Transverse colon (tissue), 4 donors: ENCODE measurements at places on chromosomes 5 and 9. TPM values are rescaled to one million over a fixed set of nuclear protein-coding genes. Genes with fewer than 3 reads are reported as not detected.

- DNase-seq, result peak; percentile 47
These were observed 1.1 kb upstream of the SPRY4 start for GRCh38 chr5:142325725-142326479.

- no peak for DNase-seq
These were observed 27.5 kb upstream of the BOD1 start for GRCh38 chr5:173643964-173644363.

DNA sequence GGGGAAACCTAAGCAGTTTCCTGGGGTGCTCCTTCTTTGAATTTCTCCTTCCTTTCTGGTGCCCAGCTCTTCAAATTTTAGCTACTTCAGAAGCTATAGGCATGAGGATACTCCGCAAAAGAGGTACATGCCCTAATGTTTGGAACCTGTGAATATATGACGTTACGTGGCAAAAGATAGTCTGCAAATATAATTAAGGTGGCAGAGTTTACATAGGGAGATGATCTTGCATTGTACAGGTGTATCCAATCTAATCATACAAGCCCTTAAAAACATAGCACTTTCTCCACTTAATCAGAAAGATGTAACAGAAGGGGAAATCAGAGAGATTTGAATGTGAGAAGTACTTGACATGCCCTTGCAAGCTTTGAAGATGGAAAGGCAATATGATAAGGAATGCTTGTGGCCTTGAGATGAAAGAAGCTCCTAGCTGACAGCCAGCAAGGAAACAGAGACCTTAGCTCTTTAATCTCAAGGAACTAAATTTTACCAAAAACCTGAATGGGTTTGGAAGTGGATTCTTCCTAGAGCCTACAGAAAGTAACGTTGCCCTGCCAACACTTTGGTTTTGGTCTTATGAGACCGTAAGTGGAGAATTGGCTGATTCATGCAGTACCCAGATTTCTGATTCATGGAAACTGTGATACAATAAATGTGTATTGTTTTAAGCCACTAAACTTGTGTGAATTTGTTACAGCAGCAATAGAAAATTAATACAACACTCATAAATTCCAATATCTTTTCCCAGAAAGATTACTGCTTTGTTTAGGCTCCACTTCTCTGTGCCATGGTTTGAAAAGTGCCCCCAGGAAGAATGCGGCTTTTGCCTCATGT is 268.4 kb downstream of the FAM170A start:
- DNase-seq, result no peak

- DNase-seq, result no peak
These were observed 60.5 kb downstream of the ANKH start for GRCh38 chr5:14810928-14811572.

GRCh38 chr9:35673132-35674024 is at the start of gene CA9:
CA9 (plus strand) TSS chr9:35673928; CDS start chr9:35673960, 32 bp downstream.
- DNase-seq, result peak; percentile 49

TMEFF1 gene
- total RNA-seq, result not detected

TAS2R1 gene
- total RNA-seq, result not detected

PDE6A gene
- total RNA-seq, result 6.5 TPM

- no peak for DNase-seq
These were observed 516.5 kb downstream of the KIF4B start for GRCh38 chr5:155530046-155530445.

GRCh38 chr9:37938121-37938891 is 34.4 kb upstream of the SLC25A51 start:
- no peak for DNase-seq

- DNase-seq, result no peak
These were observed 317.4 kb downstream of the NNT start for GRCh38 chr5:43920422-43920821.

- no peak for DNase-seq
These were observed 1202.4 kb upstream of the SEMA6A start for GRCh38 chr5:117776977-117777376.

GRCh38 chr9:78694974-78695373 is 398.0 kb downstream of the PSAT1 start:
- DNase-seq, result no peak

- DNase-seq, result no peak
These were observed 224.5 kb upstream of the RFX3 start for GRCh38 chr9:3750321-3750720.

DNA sequence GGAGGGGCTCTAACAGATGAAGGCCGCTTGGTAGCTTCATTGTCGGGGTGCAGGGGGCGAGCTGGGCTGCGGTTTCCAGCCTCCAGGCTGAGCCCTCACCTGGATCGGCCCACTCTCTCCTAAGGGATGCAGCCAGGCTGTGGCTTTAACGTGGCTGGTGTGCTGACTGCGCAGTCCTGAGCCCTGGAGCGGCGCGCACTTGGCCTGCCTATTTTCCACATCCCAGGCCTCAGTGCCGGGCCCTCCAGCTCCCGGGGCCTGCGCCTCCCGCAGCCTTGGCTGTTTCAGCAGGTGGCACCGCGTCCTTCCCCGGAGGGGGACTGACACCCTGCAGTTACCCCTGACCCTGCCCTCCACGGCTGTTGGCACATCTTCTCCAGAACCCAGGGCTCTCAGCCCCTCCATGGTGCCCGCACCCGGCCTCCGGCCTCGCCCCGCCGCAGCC is 1.4 kb downstream of the RNU6ATAC start:
- DNase-seq, result no peak

GRCh38 chr5:100780376-100780870 is 122.7 kb downstream of the ST8SIA4 start:
- DNase-seq, result no peak

DNA sequence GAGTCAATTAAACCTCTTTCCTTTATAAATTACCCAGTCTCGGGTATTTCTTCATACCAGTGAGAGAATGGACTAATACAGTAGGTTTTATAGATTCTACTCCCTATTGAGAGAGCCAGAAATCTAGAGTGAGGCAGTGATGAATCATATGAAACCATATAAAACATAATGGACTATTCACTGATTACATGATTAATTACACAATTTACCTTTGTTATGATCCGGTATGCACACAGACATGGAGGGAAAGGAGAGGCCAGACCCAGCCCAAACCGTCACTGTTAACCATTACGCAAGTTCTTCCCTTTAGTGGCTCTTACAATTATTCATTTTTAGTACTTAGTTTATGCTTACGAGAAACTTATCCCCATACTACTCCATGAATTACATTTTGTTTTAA is 205.0 kb downstream of the DNAH5 start:
- DNase-seq, result no peak

GRCh38 chr5:94524841-94525697 is 93.3 kb downstream of the KIAA0825 start:
- no peak for DNase-seq

GRCh38 chr5:111069839-111070238 is 1.7 kb upstream of the TSLP start:
- no peak for DNase-seq

DNA sequence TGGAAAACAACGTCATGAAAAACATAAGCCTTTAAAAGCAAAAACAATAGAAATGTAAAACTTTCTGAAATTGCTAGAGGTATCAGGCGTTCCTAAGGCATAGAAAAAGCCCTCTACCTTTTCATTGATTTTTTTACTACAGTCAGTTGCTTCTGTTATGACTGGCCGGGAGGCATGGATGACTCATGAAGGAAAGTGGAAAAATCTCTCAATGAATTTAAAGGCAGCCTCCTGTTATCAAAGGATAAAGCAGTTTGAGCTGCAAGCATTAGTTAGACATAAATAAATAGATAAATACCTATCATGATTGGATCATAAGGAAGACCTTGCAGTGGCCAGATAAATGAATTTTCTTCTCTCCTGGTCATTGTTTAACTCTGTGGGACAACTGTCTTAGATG is 281.6 kb downstream of the MAST4 start:
- DNase-seq, result no peak

- DNase-seq, result no peak
These were observed 207.3 kb downstream of the PARP8 start for GRCh38 chr5:50873595-50874277.

- no peak for DNase-seq
These were observed 8.9 kb downstream of the MTRR start for GRCh38 chr5:7877851-7878250.

RORB gene
- 0.20 TPM for total RNA-seq

GRCh38 chr5:159231167-159231566 is 21.8 kb upstream of the RNF145 start:
- no peak for DNase-seq

- no peak for DNase-seq
These were observed 262.5 kb downstream of the TUSC1 start for GRCh38 chr9:25415718-25416117.

- no peak for DNase-seq
These were observed 3.0 kb downstream of the DAPK1 start for GRCh38 chr9:87500491-87501270.

FAM78A gene
- 3.4 TPM for total RNA-seq

DNA sequence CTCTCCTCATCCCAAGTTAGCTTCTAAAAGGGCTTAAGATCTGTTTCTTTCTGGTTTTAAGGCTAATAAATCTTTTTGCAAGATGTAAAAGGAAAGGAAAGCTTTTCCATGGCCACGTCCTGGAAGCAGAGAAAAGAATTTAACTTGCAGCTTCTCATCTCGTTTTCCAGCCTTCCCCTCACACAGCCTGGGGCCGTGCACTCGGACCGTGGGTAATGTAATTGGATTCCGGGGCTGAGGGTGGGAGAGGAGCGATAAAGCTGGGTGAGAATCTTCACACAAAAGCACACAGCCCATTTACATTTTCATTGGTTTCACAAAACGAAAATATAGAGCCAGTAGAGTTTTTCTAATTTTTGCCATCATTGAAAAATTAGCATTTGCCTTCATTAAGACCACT is 91.2 kb downstream of the IRX2 start:
- no peak for DNase-seq

DNA sequence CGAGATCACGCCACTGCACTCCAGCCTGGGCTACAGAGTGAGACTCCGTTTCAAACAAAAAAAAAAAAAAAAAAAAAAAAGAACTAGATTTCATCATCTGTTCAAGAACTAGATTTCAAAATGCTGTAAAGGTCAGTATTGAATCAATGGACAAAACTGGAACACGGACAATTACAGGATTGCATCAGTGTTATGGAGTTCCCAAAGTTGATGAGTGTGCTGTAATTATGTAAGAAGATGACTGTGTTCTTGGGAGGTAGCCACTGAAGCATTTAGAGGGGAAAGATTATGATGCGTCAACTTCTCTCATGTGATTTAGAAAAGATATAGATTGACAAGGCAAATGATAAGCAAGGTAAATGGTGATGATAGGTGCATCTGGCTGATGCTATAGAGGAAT is 6.5 kb downstream of the FAM240B start:
- DNase-seq, result no peak

DNA sequence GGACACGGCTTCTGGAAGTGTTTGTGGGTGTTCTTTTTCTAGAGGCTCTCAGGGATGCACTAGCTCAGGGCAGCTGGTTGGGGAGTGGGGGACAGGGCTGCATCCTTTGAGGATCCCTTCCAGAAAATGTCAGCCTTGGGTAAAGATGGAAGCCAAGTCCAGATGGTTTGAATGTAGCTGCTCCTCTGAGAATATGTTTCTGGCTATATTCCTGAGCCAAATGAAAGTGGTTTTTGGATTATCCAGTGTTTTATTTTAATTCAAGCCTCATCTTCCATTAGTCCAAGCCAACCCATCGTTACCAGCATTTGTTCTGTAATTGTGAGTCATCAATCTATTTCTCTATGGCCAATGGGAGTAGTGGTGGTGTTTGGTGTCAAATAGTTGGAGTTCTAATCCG is 70.4 kb downstream of the SPRY4 start:
- no peak for DNase-seq

DNA sequence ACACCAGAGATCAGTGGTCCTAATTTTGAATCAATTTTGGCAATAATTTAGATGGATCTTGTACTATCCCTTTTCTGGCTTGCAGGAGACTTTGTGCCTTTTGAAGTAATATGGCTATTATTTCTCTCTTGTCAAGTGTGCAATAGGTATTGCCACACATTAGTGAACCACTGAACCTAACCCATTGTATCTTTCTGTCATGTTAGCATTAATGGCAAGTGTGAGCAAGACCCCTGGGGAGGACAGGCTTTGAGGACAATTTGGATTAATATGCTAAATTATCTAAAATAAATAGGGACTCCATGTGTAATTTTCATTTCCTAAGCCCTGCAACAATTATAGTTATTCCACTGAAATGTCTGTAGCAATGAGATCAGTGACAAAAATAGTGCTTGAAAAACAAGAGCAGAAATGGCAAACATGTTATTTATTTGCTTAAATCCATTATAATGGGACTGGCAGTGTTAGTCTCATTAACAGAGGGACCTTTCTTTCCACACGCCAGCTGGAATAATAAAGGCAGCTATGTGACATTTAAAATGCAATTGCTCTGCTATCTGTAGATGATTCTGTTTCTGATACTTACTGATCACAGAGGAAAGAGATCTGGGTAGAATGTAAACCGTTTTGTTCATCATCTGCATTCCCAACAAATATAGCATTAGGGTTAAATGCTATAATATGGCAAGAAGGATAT is 753.3 kb upstream of the ZNF608 start:
- no peak for DNase-seq

GRCh38 chr5:180428598-180428997 is 65.6 kb upstream of the CNOT6 start:
- no peak for DNase-seq
